ENCODE measurements at places on chromosomes 3 and 15.

GRCh38 chr3:140752499-140752898 is 74.6 kb downstream of the TRIM42 start:
- no peak for DNase-seq

GRCh38 chr3:58494107-58494506 is 2.2 kb downstream of the KCTD6 start:
- no peak for DNase-seq

DNA sequence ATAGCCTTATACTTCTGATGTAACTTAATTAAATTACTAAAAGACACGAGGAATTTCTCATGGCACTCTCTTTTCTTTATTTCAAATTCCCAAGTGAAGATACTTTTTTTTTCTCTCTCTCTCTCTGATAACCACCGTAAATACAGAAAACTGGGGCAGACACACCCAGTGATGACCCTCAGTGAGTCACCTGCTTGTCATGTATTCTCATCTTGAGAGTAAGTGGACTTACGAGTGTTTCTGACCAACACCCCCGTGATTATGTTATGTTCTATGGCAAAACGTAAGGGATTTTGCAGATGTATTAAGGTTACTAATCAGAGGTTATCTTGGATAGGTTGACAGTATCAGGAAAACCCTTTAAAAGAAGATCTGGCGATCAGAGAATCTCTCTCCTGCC is 348.8 kb upstream of the ZNF717 start:
- no peak for DNase-seq

- DNase-seq = no peak
These were observed 531.9 kb downstream of the AGBL1 start for GRCh38 chr15:86611417-86612040.

DNA sequence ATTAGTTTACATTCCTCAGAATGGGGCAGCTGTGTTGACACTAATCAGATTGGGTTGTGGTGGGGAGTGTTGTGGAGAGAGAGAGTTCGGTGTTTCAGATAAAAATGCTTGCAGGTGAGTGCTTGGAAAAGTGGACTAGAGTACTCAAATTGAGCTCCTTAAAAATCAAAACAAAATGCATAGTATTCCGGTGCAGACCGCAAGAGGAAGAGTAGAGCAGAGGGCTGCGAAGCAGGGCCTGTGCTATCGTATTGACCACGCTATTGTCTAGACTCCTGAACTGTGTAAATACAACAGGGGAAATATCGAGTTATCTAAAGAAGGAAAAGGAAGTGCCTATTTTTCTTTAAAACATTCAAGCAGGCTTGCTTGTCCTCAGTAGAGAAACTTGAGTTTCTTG is 159.5 kb downstream of the TP63 start:
- DNase-seq = no peak

DNA sequence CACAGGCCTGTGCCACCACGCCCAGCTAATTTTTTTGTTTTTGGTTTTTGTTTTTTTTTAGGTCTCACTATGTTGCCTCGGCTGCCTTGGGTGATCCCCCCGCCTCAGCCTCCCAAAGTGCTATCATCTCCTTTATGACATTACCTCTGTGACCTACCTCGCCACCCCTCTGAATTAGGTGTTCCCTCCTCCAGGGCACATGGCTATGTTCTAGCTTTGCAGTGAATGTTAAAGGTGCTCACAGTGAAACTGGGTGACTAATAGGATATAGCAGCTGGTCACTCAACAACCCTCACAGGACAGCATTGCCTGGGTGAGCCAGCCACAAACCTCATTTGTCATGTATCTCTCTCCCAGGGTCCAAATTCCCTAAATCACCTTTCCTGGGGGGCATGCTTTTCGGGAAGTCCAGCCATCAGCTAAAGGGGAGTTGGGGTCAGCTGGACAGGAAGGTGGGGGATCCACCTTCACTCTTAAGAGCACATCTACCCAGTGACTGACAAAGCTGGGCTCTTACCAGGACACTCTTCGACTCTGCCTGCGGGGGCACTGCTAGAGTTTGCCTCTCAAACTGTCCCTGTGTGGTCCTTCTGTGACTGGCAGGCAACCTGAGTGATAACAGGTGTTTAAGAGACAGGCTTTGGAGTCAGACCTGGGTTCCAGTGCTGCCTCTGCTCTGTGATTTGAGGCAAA is 1.6 kb upstream of the TTLL3 start:
- no peak for DNase-seq

DNA sequence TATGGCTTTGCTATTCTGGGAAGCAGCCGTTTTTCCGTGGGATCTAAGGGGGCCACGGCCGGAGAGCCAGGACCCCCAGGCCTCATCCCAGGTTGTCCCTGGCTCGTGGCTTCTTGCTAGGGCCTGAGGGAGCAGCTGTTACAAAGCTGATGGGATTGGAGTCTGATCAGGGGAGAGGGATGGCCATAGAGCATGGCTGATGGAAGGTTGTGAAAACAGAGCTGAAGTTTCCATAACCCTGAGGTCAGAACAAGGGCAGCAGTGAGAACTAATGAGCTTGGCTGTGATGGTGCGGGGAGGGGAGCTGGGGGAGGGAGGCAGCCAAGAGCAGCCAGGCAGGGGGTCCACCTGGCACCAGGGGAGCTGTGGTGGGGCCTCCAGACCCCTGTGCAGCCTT is 63.0 kb downstream of the LINGO1 start:
- no peak for DNase-seq

- no peak for DNase-seq
These were observed 3.4 kb downstream of the THBS1 start for GRCh38 chr15:39584266-39584659.

GRCh38 chr3:160023476-160023875 is 34.8 kb downstream of the IL12A start:
- no peak for DNase-seq

- DNase-seq = no peak
These were observed 50.6 kb upstream of the BNIP2 start for GRCh38 chr15:59739557-59740186.

DNA sequence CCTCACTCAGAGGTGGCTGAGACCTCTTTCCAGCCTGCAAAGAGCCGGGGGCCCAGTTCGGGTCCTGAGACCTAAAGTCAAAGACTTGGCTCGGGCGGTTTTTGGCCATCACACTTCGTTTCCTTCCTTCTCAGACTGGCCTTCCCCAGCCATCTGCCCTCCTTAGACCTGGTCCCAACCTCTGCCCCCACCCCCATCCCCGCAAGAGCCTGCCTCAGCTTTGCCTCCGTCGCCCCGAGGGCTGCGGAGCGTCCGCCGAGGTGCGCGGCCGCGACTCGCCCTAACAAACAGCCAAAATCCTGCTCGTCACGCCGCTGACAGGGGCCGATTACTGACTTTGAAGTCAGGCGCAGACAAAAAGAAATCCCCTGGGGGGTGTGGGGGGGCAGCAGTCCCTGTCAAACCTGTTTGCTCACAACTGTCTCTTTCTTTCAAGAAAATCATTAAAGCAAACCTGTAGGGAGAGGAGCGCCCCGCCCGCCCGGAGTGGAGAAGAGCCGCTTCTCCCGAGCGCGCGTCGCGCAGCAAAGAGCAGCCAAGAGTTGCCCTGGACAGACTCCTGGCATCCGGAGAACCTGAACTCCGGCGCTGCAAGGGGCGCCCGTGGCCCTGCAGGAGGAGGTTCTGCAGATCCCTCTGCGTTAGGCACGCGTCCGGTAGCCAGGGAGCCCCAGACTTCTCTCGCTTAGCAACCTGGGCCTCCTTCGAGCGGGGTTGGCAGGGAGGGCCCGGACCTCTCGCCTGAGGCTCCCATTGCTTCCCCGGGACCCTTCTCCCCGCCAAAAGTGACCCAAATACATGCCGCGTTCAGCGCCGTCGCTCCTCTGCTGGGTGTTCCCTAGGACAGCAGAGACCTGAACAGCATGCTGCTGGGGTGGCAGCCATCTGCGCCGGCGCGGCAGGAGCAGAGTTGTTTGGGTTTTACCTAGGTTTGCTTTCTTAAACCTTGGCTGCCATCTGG is 4.5 kb downstream of the SOX14 start:
- DNase-seq = no peak

DNA sequence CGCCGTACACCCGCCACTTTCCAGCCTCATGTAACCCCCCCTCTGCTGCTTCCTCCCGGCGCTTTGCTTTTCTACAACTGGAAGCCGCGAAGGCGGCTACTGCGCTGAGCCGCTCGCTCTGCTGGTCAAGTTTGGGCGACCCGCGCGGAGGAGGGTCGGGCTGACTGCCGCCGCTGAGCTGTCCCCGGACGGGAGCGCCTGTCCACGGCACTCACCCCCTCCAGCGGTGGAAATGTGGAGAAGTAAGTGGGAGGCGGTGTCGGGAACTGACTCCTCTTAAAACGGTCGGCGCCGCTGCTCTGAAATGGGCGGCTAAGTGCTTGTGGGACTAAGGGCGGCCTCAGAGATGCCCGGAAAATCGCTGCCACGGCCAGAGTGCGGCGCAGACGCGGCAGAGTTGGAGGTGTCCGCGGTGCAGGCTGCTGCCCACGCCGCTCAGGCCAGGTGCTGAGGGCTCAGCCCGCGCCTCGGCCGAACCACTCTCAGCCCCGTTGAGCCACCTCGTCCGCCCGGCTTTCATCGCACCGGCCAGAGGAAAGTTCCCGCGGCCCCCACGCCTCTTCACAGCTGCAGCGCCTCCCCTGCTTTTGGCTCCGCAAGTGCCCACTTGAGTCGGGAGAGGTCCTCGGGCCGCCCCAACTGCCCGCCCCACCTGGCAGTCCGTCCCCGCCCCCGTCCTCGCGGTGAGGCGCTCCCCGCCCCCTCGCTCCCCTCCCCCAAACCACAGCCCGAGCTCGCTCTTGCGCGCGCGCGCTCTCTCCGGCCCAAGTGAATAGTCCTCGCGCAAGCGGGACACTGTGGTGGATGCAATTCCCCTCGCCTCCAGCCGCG is at the start of gene EPHA6:
Gene EPHA6 (plus strand): TSS at position 775 of the 831 bp plus-strand sequence.
- no peak for DNase-seq

- no peak for DNase-seq
These were observed 95.1 kb upstream of the MRPS22 start for GRCh38 chr3:139248593-139249255.

DNA sequence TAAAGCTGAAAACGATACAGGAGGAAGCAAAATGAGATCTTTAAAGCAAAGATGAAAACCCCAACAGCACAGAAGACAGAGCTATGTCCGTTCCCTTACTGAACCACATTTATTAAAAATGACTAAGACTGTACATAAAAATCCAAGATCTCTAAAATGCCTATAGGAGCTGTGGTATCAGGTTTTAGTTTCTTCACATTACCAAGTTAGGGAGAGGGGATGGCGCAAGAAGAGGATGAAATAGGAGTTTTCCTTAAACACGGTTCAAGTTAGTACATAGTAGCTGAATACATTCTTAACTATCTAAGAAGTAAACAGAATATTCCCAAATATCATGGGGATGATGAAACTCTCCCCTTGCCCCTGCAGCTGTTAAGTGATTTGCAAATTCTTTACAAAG is 6.3 kb downstream of the EOMES start:
- no peak for DNase-seq

DNA sequence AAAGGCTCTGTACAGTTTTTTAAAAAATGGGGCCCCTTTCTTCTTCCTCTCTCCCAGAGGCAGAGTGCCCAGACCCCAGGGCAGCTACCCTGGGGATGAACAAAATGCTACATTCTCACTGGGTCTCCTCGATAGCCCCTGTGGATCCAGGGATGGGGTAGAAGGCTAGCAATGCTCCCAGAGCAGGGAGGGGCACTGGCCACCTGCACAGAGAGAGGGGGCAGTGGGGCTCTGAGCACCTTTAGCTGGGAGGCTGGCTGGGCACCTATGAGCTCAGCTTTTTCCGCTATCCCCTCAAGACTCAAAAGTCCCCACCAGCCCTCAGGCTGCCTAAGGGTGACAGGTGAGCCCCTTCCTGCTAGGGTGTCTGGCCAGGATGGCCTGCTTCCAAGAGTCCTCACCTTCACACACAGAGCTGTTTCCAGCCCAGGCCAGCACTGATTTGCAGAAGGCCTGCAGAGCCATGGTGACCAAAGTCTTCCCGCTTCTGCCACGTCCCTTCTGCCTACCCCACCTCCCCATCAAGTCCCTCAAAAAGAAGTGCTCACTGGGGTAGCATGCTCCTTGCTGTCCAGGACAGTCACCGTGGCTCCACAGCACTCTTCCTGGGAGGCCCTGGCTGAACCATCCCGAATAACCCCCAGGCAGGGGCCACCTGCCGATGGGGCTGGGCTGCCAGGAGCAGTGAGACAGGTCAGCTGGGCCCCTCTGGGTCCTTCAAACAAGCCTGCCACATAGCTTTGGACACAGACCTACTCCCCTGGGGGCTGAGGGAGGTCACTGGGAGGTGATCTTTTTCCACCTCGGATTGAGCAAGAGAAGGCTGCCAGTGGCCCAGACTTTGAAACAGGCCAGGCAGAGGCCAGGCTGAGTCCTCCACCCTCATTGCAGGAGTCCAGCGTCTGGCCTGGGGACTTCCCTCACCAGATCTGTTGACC is 20.4 kb downstream of the BMF start:
- DNase-seq = no peak

DNA sequence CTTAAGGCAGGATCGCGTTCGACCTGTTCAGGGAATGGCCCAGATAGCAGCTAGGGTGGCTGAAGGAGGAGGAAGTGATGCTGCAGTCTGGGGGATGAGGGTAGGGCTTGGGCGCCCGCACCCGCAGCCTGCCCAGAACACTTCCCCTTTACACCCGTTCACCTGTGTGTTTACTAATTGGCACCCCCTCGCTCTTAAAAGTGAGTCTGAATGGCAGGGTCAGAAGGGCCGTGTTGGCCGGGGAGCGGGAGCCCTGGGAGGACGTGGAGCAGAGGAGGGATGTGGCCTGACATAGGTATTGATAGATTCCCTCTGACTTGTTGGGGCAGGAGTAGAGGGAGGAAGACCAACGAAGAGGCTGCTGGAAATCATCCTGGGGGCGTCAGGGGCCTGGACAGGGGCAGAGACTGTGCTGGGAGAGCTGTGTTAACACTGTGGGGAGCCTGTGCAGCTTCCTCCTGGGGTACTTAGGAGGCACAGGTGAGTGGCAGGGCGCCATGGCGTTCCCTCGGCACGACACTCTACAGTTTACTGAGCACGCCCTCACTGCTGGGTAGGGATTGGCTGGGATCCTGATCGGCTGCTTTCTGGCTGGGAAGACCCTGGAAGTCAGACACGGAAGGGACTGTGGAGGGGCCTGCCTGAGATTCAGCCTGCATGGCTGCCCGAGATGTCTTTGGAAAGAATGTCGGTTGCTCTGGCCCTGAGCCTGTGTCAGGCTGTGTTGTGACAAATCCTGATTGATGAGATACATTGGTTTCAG is 51.7 kb downstream of the SLC6A6 start:
- no peak for DNase-seq

DNA sequence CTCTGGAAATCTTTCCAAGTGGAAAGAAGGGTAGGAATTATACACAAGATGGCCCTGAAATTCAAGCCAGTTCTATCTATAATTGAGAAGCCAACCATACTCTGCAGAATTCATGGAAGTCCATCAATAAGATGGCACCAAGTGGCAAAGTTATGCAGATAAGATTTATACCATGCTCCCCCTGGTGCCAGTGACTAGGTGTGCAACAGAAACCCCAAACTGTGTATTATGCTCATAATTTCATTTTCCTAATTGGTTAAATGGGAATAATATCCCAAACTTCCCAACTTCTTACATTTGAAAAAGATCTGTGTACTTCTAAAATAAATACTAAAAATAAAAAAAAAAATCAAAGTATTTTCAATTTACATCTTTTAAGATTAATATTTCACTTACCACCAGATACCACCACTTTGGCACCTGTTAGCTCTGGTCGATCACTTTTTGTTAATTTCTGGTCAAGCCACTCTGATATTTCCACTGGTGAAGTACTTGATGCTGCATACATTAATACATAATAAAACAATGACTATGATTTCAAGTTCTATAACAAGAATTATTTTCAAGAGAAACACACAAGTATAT is 25.9 kb downstream of the ETFA start:
- no peak for DNase-seq

- no peak for DNase-seq
These were observed 329.1 kb upstream of the TPRG1 start for GRCh38 chr3:188842639-188843038.

All from hypothalamus (tissue), 51 donors.